GM10248 (cell line): ENCODE measurements at places on chromosomes 2 and 18.

- no peak for DNase-seq
Measured at GRCh38 chr18:58481321-58482180, 147.3 kb downstream of the ALPK2 start.

DNA sequence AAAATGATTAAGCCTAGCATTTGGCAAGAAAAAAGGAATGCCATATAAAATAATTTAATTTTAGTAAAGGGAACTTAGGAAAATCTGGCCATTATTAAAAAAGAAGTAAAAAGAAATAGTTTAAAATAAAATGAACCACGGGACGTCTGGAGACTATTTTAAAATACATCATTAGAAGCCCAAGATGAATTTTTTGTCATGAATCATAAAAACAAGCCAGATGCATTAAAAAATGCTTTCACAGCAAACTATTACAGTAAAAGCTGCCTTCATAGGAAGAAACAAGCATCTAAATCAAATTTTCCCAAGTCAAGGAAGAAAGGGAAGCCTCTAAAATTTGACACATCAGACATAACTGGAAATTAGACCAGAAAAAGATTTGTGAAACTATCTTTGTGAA lies 33.0 kb downstream of the COL5A2 start:
- no peak for DNase-seq

DNA sequence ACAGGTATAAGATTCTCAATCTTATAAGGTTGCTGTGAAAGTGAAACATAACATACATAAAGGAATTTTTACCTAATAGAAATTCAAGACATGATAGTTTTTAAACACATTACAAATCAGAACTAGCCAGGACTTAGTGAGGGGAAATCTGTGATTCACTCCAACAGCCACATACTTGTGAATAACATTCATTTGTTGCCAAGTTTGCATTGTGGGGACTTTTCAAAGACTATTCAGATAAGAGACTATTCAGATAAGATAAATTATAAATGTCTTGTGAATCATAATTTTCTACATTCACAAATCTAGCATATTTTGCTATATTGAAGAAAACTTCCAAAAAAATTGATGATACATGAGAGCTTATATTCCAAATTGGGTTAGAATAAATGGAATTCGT lies 345.3 kb upstream of the CDH20 start:
- no peak for DNase-seq

DNA sequence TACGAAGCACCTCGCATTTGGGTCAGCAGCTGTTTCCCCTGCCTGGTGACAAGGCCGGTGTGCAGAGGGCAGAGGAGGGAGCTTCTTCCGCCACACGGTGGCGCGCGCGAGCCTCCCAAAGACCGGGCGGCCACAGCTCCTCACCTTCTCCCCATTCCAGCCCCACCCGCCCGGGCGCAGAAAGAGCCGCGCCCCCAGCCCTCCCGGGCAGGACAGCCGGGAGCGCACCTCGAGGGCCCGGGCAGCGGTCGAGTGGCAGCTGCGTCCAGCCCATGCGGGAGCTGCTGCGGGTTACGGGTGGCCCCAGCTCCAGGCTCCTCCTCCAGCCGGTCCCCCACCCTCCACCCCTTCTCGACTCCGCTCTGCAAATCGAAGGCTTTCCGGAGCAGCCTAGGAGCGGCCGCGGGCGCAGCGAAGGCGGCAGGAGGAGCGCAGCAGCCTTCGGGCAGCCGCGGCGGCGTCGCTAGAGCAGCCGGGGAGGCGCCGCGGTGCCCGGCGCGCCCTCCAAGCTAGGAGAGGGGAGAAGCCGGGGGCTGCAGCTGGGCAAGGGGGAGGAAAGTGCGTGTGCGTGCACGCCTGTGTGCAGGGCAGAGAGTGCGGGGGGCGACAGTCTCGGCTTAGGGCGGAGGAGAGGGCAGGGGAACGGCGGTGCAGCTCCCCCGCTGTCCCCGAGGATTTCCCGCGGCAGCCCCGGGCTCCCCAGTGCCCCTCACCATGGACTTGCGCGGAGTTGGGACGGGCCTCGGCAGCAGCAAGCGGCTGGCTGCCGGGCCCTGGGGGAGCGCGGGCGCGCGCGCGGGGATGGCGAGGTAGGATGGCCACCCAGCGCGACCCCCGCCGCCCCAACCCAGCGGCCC lies at the start of gene CCDC85A:
Gene CCDC85A (plus strand): TSS at position 348 of the 857 bp plus-strand sequence. CDS start 635 bp downstream, outside the sequence.
- peak; percentile 87 for DNase-seq

- no peak for DNase-seq
Measured at GRCh38 chr18:75785206-75785605, 357.7 kb upstream of the SMIM21 start.

DNA sequence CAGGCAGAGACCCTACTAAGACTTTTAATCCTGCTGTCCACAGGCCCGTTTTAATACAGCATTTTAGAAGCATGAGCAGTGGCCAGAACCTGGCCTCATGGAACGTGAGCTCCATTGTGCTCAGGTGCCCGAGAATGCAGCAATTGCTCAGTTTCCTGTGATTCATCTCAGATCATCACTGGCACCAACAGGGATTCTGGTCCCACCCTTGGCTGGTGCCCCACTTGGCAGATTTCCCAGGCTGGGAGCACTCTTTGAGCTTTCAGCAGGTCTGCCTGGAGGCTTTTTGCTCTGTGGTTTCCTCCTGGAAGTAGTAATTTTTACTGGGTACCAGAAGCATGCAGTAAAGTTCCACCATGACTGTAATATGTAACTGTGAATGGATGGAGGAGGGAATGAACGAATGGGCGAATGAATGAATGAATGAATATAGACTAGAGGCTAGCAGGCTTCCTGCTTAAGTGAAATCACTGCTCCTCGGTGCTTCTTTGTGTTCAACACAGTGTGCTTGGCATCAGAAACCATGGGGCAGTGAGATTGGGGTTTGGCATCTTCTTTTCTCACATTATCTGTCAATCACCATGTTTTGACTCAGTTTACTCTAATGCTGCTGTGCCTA lies 312.9 kb downstream of the PRKCE start:
- no peak for DNase-seq

DNA sequence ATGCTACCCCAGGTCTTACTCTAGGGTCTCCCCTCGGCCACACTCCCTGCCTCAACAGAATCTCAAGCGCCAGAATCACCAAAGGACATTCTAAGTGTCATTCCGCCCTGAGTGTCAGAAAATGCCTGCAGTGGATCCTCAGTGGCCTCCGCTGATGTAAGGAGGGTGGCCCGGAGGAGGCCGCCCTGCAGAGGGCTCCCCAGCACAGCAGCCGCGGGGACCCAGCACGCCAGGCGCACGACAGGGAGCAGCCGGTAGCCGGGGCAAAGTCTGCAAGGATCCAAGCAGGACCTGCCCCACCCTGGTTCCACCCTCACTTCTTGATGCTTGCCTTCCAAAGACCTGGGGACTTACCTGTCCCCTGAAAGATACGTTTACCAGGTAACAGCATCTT lies 54.2 kb upstream of the ID2 start:
- no peak for DNase-seq

DNA sequence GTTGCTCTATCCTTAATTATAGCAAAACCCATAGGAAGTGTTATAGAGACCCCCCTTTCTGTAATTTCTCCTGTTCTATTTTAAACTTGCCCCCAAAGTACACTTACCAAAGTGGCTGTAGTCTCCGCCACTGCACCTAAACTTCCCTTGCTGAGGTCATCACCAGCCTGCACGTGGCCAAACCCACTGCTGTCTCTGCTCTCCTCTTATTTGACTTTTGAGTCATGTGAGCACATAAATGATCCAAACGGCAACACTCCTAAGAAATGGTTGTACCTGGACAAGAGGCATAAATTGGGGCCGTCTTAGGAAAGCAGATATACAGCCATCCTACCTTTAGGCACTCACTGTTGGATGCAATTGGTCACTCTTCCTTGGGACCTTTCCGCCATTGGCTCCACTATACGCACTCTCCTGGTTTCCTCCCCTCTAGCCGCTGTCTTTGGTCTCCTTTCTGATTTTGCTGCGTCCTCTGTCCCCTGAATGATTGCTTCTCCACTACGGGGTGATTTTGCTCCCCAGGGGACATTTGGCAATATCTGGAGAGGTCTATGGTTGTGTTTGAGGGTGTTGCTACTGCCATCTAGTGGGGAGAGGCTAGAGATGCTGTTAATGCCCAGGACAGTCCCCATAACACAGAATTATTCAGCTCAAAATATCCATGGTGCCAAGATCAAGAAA lies 19.2 kb upstream of the IL36G start:
- DNase-seq: peak; percentile 59

DNA sequence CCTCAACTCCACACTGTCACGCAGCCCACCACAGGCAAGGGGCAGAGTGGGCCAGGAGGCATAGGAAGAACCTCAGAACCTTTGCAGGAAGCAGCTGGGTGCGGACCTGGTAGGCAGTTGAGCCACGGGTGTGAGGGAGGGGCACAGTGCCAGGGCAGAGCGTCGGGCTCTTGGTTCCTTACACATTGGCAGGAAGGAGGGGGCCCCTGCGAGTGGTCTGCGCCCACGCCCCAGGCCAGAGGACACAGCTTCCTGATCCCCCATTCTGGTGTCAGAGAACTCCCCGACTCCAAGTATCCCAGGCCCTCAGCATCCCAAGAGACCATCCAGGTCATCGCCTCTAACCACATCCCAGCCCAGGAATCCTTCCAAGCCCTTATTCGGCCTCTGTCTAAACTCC lies 61.5 kb downstream of the TNS1 start:
- DNase-seq: no peak

DNA sequence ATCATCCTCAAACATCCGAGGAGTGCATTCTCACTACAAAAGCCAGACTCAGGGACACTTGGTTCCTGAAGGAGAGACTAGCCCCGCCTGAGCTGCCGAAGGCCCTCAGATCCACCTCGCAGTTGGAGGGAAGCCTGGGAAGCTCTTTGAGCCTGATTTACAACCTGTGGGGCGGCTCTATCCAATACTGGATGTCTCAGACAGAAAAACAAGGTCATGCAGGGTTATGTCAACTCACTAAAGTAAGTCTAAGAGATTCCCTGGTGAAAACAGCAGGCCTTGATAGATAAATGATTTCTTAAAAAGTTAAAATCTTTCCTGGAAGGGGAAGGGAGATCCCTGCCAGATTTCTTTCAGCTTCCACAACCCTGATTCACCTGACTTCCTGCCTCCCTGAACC lies 284.3 kb downstream of the CYP26B1 start:
- DNase-seq: no peak

GRCh38 chr2:97914691-97915213 lies 81.0 kb downstream of the TMEM131 start:
- no peak for DNase-seq

DNA sequence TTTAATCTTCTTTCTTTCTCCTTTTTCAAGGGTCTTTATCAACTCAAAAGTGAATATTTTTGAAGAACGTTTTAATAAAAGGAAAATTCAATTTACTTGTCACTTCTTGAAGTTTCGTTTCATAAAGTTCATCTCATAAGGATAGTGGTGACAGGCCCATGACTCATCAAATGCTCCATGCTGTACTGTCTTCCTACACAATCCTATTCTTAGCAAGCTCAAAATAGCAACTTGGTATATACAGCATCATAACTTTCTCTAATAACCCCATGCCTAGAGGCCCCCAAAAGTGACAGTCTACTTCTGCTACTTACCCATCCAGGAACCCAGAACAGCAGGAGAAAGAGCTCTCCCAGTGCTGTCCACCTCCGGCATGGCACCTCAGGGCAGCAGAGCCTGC lies 7.7 kb downstream of the FBXO15 start:
- DNase-seq: peak; percentile 38

- DNase-seq: no peak
Measured at GRCh38 chr2:160334028-160334741, 134.1 kb upstream of the ITGB6 start.

GRCh38 chr18:35432565-35433001 lies 55.4 kb upstream of the ZNF396 start:
- no peak for DNase-seq

GRCh38 chr2:206968134-206969086 lies 29.1 kb downstream of the CPO start:
- no peak for DNase-seq

GRCh38 chr2:57720728-57721627 lies 325.6 kb upstream of the VRK2 start:
- peak; percentile 65 for DNase-seq

GRCh38 chr18:11516751-11517503 lies 92.5 kb upstream of the SLC35G4 start:
- no peak for DNase-seq

DNA sequence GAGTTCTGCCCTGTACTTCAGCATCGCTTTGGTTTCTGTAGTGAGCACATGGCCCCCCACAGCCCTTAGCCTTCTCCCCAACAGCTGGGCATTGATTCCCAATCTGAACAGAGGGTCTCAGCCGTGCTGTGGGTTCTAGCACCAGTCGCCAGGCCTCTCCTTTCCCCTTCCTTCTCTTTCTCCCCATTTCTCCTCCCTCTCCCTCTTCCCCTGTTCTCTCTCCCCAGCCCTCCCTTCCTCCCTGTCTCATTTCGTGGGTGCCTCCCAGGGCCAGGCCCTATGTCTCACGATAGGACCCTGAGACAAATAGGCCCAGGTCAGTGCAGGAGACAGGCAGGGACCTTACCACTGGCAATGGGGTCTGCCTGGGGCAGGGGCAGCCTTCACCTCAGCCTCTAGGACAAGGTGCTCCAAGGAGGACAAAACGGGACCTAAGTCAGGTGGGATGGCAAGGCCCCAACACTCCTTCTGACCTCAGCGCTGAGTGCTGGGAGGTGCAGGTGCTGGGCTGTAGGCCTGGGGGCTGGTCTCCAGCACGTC lies 143.4 kb upstream of the GPC1 start:
- no peak for DNase-seq

DNA sequence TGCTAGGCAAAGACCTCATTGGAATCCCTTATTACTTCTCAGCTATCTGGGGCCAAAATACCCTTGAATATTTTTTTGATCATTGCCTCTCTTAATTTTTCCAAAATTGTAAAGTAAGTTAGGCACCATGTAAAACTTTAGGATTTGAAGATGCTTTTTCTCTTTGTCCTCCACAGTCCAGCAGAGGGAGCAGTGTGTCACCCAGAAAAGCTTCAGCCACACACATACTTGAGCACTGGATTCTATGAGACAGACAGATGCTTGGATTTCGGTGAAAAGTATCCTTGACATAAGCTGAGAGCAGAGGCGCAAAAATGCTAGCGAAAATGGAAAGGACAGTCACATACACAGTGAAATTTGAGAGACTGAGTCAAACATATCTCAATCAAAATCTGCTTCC lies 74.7 kb upstream of the KCNJ3 start:
- peak; percentile 8 for DNase-seq

DNA sequence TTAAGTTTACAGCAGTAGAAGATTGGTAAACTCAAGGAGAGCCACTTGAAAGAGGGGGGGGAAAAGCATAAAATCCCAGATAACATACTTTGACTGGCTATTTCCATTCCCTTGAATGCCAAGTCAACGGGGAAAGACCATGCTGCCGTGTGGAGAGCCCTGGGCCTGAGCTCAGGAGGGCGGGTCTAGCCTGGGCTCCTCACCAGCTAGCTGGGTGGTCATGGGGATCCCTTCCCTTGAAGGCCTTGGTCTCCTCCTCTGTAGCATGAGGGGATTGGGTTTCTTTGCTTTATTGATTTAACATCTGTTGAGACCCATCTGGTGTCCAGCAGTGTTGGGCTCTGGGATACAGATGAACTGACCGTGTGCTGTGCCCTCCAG lies 35.0 kb downstream of the TEX51 start:
- no peak for DNase-seq

- DNase-seq: no peak
Measured at GRCh38 chr2:177322801-177323261, 58.3 kb upstream of the NFE2L2 start.
